ENCODE measurements at places on chromosomes 16 and 17.

- DNase-seq, result no peak
These were observed 878.0 kb downstream of the KCNJ18 start for GRCh38 chr17:22570144-22570845.

GRCh38 chr17:38797158-38797490 is 2.2 kb downstream of the PIP4K2B start:
- DNase-seq, result no peak

- DNase-seq, result no peak
These were observed 75.9 kb downstream of the LMF1 start for GRCh38 chr16:894841-895240.

- DNase-seq, result peak; percentile 11
These were observed 1.6 kb downstream of the CMIP start for GRCh38 chr16:81445966-81446906.

GRCh38 chr16:974611-975261 is 4.0 kb upstream of the LMF1 start:
- DNase-seq, result no peak

- no peak for DNase-seq
These were observed 32.7 kb downstream of the DBNDD1 start for GRCh38 chr16:89986600-89986999.

GRCh38 chr16:12546918-12547607 is 256.6 kb downstream of the CPPED1 start:
- DNase-seq, result no peak

DNA sequence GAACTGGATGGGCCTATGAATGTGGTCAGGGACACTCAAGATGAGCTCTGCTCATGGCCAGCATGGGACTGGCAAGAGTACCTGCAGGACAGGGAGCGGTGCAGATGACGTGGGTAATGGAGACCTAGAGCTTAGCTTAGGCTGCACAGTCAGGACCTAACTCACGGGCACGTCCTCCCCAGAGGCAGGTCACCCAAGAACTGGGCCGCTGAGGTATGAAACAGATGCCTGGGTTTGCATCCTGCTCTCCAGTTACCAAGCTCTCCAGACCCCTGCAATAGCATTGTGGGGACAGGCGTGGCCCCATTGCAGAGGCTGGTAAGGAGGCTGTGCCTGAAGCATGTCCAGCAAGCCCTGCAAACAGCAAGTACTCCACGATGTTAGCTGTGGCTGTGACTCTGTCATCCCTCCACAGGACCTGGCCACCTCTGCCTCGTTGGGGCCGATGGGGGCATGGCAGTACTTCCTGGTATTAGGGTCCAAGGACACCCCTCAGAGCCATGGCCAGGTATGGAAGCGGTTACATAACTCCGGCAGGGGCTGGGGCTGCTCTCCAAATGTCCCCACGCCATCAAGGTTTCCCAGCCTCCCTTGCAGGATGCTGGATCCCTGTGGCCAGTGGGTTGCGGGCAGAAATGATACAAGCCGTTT is 37.5 kb upstream of the RBFOX3 start:
- no peak for DNase-seq

DNA sequence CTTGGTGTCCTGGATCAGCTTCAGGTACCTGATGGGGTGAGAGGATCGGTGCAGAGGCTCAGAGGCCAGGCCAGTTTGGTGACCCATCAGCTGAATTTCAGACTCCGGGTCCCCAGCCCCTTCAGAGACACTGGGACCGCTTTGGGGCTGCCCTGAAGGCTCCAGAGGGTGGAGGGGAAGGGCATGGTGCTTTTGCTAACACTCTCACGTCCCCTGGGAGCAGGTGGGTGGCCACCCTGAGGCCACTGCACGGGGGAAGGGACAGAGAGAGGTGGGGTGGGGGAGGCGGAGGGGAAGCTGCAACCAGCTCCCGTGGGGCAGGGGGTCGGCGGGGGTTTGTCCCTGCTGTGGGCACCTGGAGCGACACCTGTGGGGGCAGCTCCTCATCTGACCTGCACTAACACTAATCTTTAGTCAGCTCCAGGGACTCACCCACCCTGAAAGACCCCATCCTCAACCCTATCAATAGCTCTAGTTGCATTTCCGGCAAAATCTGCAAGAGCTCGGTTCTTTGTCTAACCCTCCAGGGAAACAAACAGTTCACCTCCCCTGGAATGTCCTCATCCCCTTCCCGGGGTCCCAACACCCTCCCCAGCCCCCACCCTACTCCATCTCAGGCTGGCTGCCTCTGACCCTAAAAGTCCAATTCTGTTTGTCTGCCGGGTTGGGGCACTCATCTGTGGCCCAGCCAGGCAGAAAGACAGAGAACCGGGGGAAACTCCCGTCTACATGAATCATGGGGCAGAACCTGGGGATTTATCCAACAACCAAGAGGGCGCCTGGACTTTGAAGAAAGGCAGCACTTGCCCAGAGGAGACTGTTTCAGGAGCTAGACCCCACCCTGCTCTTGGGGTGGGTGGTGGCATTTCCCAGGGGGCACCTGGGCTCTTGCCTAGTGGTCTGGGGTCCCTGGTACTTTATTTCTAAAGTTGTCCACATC is 91.9 kb upstream of the CBX4 start:
- no peak for DNase-seq

GRCh38 chr17:4840893-4841242 is 7.7 kb downstream of the MINK1 start:
- DNase-seq, result no peak

DNA sequence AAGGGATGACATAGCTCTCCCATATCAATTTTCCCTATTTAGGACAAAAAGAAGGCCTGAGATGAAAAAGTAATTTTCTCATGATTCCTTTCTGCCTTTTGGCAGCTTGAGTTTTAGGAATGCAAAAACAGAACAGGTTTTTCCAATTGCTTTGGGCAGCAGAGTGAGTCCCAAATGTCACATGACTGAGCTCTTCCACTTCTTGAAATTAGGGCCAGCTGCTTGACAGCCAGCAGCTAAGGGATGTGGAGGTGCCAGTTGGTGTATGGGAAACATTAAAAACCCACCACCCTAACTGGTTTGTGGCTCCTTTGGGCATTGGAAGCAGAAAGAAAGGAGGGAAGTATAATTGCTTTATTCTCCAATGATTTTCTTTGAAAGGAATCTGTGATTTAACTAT is 133.8 kb upstream of the FAM20A start:
- no peak for DNase-seq

- no peak for DNase-seq
These were observed 206.1 kb downstream of the CDH13 start for GRCh38 chr16:82832821-82833220.

GRCh38 chr17:58665946-58666857 is 25.6 kb downstream of the TEX14 start:
- no peak for DNase-seq

- DNase-seq, result no peak
These were observed 1.8 kb downstream of the KRTAP9-4 start for GRCh38 chr17:41251261-41251660.

GRCh38 chr16:5071341-5071680 is 332 bp upstream of the ALG1 start:
- no peak for DNase-seq

DNA sequence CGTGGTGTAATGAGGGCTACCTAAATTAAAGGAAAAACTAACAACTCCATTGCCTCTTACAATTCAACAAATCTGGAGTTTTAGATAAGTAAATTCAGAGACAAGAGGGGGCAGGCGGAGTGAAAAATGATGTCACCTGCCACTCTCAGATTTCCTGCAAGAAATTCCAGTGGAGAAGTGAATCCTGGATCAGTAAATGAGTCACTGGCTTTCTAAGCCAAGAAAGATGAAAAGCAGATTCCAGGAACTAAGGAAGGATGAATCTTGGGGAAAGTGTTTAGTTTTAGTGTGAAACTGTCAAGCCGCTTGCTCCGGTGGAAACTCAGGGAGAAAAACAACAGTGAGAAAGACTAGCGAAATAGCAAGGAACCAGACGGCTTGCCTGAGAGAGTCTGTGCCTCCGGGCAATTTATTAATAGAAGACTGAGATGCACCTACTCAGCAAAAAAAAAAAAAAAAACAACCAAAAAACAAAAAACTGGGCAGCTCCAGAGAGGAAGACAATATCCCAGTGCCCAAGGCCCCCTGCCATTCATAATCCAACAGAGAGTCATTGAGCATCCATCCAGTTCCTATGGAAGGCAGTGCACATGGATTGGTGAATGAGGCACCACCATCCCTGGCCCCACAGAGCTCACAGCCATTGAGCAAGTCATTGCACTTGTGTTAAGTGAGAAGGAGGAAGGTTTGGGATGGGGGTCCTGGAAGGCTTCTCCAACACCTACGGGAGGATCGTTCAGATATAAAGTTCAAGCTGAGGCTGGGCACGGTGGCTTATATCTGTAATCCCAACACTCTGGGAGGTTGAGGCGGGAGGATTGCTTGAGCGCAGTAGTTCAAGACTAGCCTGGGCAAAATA is 12.1 kb upstream of the RIPOR1 start:
- DNase-seq, result no peak

- DNase-seq, result no peak
These were observed 270.0 kb upstream of the SOX9 start for GRCh38 chr17:71850812-71851211.

DNA sequence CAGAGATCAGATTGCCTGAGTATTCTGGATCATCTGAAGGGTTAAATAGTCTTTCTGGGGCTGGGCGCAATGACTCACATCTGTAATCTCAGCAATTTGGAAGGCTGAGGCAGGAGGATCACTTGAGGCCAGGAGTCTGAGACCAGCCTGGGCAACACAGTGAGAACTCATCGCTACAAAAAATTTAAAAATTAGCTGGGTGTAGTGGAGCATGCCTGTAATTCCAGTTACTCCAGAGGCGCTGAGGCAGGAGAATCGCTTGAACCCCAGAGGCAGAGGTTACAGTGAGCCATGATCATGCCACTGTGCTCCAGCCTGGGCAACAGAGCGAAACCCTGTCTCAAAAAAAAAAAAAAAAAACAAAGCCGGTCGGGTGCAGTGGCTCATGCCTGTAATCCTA is 15.7 kb downstream of the MVP start:
- DNase-seq, result no peak

DNA sequence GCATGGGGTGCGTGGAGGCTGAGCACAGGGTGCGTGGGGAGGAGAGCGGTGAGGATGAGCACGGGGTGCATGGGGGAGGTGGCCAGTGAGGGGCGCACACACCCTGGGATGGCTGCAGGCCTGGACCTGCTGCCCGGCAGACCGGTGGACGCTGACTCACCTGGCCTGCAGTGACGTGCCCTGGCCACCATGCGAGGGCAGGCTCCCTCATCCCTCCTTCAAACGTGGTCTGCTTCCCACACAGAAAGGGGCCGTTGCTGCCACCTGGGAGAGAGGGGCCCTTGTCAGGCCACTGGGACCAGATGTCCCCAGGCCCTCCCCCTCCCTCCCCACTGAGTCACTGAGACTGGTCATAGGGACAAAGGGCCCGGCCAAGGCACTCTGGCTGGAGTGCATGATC is 20.1 kb upstream of the APRT start:
- no peak for DNase-seq

DNA sequence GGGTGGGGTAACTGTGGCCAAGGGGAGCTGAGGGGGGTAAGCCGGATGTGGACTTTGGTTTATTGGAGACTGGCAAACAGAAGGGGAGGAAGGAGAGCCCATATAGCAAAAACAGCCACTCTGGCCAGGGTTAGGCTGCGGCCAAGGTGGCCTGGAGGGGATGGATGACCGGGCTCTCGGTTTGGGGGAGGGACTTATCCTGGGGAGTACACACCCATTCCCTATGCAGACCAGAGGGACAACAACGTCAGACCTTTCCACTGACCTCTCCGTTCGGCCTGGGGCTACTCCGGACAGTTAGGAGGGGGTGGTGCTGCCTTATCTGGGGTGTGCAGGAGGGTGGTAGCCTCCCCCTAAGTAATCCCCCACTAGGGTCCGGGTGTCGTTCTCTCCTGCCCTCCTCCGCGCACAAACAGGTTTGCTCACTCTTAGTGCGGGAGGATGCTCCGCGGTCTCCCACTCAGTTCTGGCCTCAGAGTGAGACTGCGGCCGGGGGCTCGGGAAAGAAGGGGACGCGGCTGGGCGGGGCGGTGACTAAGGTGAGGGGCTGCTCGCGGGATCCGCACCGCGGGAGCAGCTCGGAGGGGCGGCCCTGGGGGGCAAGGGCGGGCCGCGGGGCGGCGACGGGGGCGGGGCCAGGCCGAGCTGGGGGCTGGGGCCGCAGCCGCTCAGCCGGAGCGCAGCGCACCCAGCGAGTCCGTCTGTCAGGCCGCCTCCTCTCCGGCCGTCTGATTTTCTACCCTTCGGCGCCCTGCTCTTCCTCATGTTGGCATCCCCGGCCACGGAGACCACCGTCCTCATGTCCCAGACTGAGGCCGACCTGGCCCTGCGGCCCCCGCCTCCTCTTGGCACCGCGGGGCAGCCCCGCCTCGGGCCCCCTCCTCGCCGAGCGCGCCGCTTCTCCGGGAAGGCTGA is at the start of gene WNK4:
WNK4 (plus strand) TSS at position 675 of the 915 bp plus-strand sequence; CDS start at position 764, 89 bp downstream.
- no peak for DNase-seq

- DNase-seq, result no peak
These were observed 81.8 kb upstream of the KIFC3 start for GRCh38 chr16:57883953-57884654.

- no peak for DNase-seq
These were observed 298.0 kb downstream of the MAP2K4 start for GRCh38 chr17:12318571-12319266.

- DNase-seq, result no peak
These were observed 114.0 kb upstream of the METRNL start for GRCh38 chr17:82965371-82965770.

GRCh38 chr17:27666831-27667560 is 36.0 kb downstream of the LGALS9 start:
- no peak for DNase-seq

DNA sequence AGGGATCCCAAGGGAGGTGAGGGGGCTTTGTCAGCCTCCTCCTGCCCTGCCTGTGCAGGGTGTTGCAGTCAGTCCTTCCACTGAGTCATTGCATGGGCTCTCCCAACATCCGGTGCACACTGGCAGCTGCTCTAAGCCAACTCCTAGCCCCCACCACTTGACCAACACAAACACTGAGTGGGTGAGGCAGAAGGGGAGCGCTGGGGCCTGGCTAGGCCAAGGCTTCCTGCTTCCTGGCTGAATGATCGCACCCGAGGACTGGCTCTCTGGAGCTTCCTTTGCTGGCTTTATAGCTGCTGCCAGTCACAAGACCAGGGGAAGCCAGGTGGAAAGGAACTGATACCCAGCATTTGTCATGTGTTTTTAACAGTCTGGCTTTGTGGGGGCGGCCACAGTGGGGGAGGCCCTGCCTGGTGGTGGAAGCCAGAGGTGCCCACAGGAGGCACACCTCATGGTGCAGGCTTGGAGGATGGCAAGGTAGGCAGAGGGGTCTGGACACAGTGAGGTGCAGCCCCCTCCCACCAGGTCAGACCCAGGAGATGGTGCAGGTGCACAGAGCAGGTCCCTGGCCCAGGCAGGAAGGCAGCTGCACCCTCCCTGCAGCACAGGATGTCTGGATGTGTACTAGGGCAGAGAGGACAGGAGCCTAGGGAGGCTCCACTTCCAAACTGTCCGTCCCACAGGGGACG is 6.8 kb downstream of the MPG start:
- DNase-seq, result no peak

GRCh38 chr16:66028510-66029216 is 337.8 kb upstream of the CDH5 start:
- DNase-seq, result no peak

GRCh38 chr16:11857161-11857560 is 5.8 kb upstream of the RSL1D1 start:
- no peak for DNase-seq
